ENCODE measurements at places on chromosomes 3 and 15. TPM values are rescaled to one million over a fixed set of nuclear protein-coding genes. Genes with fewer than 3 reads are reported as not detected.
A peak's percentile ranks its signal among the peaks of the same experiment; 100 is the strongest.

The FRMD4B gene
- 6.0 TPM for total RNA-seq

DNA sequence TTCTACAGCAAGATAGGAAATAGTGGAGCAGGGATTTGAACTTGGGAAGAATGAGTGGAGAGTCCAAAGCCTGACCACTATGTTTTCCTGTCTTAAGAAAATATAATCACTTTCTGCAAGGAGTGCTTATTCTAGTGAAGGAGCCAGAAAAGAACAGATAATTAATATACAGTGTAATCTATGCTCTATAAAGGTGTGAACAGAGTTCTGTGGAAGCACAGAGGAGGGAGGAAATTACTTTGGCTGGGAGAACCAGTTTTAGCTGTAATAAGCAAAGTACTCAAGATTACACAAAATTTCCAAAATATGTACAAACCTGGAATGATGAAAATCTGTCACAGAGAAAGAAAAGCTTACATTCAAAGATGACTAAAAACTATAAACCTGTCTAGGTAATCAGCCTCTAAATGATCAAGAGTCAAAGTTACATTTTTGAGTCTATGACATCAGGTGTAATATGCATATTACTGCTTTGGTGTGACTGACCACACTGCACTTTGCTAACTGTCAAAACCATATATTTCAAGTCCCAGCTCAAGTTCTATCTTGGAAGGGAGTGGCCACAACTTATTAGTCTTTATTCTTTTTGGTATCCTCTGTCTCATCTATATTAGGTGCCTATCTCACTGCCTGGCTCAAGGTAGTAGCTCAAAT is 40.7 kb upstream of the MB21D2 start:
- DNase-seq, result no peak

GRCh38 chr3:66181764-66182163 is 39.0 kb upstream of the SLC25A26 start:
- DNase-seq, result no peak

DNA sequence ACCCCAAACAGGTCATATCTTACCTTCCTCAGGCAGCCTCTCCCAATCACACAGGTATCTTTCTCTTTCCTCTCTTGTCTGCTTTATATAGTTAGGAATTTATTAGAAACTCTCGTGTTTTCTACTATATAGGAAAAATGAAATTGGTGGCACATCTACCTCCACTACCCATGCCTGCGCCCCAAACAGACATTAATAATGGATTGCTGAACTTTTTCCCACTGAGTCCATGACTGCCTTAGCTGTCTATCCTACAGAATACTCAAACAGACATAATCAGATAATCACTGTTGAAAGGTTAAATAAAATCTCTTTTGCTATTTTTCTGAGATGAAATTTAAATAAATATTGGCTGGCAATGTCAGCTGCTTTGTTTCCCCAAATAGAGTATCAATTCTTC is 55.8 kb upstream of the SLC6A11 start:
- no peak for DNase-seq

The CCR3 gene
- total RNA-seq, result not detected

DNA sequence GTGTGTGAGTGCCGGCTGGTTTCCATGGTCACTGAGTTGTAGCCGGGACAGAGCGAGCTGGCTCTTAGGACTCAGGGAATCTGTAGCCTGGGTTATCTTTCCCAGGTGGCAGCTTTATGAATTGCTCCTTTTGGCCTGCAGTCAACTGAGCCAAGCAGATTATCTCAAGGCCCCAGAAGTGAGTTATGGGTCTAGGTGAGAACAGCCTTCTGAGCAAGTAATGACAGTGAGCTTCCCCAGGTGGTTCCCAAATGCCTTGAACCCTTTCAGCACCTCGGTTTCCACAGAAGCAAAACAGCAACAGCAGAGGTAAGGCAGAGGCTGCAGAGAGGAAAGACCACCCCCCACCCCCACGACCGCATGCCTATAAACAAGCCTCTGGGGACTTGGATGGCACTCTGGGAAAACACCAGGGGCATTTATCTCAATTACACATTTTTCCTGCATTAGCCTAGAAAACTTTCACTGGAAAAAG is 56.7 kb upstream of the DGKG start:
- DNase-seq, result no peak

The ANKRD63 gene
- total RNA-seq, result not detected

- DNase-seq, result no peak
Observed at GRCh38 chr3:52650439-52650838, 35.3 kb downstream of the PBRM1 start.

The ITGB5 gene
- total RNA-seq, result 361 TPM

DNA sequence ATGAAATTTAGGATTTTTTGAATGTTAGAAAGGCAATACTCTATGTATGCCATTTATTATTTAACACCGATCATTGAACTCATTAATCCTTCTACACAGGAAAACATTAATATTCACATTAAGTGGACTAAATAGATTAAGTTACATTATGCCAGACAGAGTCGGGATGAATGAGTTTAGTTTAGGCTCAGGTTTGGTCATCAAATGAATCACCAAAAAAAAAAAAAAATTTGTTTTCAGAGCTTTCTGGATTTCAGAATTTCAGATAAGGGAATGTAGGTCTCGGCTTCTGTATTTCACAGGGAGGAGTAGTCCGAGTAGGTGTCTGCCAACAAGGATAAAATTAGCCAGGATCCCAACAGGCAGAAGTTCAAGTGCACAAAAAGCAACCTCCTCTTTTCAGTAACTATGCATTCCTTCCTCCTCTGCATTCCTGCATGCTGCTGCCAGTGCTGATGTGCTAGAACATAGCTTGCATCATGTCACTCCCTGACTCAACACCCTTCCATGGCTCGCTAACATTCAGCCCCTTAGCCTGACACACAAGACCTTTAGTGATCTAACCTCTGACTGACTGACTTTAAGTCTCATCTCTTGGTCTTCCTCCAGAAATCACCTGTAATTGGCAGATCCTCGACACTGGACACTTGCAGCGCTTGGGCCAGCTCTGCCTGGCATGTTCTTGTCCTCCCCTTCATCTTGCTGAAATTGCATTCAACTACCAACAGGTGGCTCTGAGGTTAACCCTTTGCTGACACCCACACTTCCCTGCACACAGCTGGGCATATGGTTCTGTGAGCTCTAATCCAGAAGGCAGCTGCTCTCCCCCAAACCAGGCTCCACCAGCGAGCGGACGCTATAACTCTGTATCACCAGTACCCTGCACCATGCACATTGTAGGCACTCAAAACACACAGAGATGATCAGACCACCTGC is 145.4 kb upstream of the PROK2 start:
- no peak for DNase-seq

The GOLGA6L7 gene
- total RNA-seq, result not detected

DNA sequence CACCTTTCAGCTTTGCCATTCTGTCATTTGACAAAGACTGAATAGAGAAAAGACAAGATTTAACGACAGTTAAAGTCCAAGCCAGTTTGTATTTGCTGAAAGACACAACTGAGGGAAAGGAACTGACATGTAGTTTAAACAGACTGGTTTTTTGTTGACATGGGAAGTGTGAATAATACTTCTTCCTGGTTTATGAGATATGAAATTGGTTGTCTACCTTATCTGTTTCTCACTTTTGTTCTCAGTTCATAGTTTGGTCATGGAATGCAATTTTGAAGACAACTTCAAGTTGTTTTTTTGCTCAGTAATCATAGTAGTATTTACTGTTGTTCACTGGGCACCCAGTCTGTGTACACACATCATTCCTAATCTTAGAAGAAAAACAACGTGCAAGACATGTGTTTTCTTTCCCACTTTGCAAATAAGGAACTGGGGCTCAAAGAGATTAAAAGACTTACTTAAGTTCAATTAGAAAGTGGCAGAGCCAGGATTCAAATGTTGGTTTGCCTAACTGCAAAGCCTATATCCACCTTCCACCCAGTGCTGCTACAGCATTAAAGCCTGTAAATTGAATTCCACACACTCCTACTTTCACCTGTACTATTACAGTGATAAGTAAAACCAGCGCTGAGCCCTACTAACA is 103.5 kb downstream of the LPP start:
- DNase-seq, result no peak

DNA sequence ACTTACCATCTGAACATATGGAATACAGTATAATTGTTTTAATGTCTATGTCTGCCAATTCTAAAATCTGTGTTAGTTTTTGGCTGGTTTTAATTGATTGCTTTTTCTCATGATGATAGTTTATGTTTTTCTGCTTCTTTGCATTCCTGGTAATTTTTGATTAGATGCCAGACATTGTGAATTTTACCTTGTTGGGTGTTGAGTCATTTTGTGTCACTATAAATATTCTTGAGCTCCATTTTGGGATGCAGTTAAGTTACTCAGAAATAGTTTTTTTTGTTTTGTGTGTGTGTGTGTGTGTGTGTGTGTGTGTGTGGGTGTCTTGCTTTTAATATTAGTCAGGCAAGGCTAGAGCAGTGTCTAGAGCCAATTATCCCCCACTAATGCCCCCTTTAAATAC is 818.8 kb upstream of the NR2F2 start:
- no peak for DNase-seq

- no peak for DNase-seq
Observed at GRCh38 chr15:85603160-85603559, 191.6 kb downstream of the KLHL25 start.

DNA sequence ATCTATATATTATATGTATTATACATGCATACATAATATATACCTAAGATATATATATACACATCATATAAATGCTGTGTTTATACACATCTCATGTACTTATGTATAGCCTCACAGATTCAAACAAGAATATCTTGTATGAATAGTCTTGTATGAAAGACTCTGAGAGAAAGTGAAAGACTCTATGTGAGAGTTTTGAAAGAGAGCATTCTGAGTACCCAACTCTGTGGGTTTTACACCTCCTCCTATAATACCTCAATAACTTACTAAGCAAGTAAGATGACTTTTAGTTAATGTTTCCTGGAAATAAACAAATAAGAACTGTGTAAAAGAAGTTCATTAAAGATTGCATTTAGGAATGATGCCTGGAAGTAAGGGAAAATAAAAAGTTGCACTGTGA is 108.1 kb upstream of the GMNC start:
- no peak for DNase-seq

GRCh38 chr15:47188758-47189507 is 528.4 kb upstream of the SEMA6D start:
- DNase-seq, result no peak

The ERC2 gene
- not detected for total RNA-seq

GRCh38 chr3:87333393-87333892 is 57.1 kb upstream of the POU1F1 start:
- DNase-seq, result peak; percentile 93

The SLC28A1 gene
- not detected for total RNA-seq

DNA sequence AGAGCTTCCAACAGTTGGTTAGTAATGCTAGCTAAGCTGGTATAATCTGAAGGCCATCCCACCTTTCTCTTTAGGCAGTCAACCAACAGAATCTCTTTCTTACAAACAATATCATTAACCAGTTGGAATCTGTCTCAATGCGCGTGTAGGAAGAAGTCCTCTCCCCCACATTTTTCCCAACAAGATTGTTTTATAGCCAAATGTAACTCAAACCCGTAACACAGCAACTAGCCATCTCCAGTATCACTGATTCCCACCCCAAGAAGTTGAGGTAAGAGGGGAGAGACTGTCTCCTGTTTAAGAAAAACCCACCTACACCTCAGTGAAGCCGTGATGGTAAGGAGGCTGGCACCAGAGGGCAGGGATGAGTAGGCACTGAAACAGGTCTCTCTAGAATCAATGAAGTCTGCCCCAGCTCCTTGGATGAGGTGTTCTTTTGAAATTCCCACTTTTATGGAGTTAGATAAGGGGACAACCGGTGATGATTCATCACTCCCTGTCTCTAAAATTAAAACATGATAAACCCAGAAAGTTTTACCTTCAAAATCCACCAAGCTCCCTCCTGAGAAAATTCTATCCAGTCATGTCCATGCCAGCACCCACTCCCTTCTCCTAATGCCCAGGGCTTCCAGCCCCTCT is 30.9 kb downstream of the CDC25A start:
- no peak for DNase-seq

GRCh38 chr3:31704591-31705179 is 172.0 kb downstream of the STT3B start:
- peak; percentile 77 for DNase-seq

DNA sequence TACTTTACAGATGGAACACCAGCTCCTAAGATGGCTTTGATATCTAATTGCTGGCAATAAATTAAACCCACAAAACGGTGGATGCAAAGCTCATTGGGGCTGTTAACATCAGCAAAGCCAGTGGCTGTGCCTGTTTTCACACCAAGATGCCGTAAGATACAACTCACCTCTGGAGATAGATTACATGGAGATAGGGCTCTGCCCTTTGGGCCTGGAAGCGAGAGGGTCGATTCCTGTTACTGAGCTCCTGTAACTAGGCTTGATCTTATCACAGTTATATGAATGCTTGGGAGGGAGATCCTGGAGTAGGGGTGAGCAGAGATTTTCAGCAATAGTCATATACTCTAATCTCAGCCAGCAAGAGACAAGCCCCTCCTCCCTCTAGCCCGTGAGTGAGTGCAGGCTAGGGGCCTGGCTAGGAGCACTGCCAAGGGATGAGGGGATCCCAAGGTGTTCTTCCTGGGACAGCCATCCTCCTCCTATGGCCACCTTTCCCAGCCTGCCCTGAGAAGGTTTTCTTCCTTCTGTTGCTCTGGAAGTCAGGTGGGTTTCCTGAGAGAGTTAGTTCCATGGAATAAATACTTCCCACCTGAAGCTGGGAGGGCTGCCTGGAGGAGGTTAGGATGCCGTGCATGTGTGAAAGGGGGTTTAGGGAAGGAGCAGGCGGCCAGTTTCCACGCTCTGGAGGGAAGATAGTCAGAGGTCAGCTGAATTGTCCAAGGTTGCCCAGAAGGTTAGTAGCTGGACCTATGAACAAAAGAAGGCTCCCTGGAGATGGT is 18.1 kb upstream of the DOCK3 start:
- no peak for DNase-seq

The LRTM1 gene
- total RNA-seq, result not detected

GRCh38 chr3:53229171-53229570 is 26.7 kb downstream of the TKT start:
- no peak for DNase-seq

DNA sequence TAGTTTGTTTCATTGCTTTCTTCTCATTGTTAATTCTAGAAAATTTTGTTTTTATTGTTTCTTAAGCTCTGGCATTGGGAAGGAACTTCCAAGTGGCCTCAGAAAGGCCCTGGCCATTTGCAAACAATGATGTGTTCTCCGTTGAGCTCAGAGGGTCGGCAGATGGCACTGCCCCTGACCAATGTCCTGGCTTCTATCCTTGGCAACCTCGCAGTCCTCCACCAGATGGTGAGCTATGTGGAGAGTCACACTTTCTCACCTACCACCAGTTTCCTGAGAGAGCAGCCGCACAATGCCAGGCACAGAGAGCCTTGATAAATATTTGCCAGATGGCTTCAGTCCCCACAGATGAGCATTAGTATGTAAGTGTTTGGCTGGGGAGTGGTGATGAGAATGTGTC is 343.7 kb downstream of the EPHB1 start:
- DNase-seq, result no peak

Measured in Caki2 (cell line).